ENCODE measurements at places on chromosomes 2 and 18. TPM values are rescaled to one million over a fixed set of nuclear protein-coding genes. Genes with fewer than 3 reads are reported as not detected.

Gene IGFBP5
- total RNA-seq: 2.0 TPM

Gene SIGLEC15
- not detected for total RNA-seq

Gene MIB1
- 38.9 TPM for total RNA-seq

Gene SPTBN1
- total RNA-seq: 889 TPM

Gene GPBAR1
- not detected for total RNA-seq

Gene DLGAP1
- 0.09 TPM for total RNA-seq

Gene LYG2
- total RNA-seq: not detected

Gene TNFAIP6
- total RNA-seq: not detected

Gene NYAP2
- not detected for total RNA-seq

Gene UCN
- 0.34 TPM for total RNA-seq

Gene ZNF385B
- total RNA-seq: not detected

Gene NPPC
- total RNA-seq: not detected

Gene LYG1
- total RNA-seq: 0.34 TPM
